ENCODE measurements at places on chromosomes 6 and 20. TPM values are rescaled to one million over a fixed set of nuclear protein-coding genes. Genes with fewer than 3 reads are reported as not detected.

TNXB gene
- 2.5 TPM for total RNA-seq

DLL1 gene
- 11.9 TPM for total RNA-seq

KIF25 gene
- not detected for total RNA-seq

SPTLC3 gene
- total RNA-seq, result 1.1 TPM

LRRC73 gene
- 2.7 TPM for total RNA-seq

SFTA2 gene
- total RNA-seq, result not detected

GSTA2 gene
- total RNA-seq, result not detected

TCP1 gene
- total RNA-seq, result 336 TPM

CLPSL1 gene
- not detected for total RNA-seq

All from occipital lobe (tissue), 3 donors.